ENCODE measurements at places on chromosomes 7 and 10.

DNA sequence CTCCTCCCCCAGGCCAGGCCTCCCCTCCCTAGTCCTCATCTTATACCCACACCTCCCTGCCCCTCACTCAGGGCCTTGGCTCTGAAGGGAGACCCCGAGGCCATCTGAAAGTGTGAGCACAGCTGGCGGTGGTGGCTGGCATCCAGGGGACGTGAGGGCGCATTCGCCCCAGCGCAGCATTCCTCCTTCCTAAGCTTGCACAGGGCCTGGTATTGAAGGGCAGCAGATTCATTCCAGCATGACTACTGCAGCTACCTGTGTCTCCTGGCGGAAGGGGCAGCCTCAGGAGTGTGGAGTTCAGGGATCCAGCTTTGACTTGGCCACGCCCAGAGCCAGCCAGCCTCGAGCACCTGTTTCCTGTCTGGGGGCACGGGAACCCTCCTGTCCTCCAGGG is 72.6 kb downstream of the PARP12 start:
- no peak for DNase-seq

DNA sequence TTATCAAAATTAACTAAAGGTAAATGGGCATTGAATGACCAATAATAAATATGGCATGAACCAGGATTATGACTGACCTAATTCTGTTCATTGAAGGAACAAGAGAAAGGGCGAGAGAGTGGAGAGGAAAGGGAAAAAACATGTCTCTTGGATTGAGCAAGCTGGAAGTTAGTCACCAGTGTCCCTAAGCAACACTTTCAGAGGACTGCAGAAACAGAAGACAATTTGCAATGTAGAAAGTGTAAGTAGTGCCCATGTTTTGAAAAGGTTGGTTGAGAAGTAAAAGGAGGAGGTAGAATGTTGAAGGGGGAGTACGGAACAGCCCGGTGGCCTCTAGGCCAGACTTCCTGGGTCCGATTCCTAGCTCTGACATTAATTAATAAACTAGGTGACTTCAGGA is 94.6 kb downstream of the FAS start:
- DNase-seq = no peak

GRCh38 chr10:128540781-128541761 is 414.8 kb upstream of the MKI67 start:
- DNase-seq = no peak

DNA sequence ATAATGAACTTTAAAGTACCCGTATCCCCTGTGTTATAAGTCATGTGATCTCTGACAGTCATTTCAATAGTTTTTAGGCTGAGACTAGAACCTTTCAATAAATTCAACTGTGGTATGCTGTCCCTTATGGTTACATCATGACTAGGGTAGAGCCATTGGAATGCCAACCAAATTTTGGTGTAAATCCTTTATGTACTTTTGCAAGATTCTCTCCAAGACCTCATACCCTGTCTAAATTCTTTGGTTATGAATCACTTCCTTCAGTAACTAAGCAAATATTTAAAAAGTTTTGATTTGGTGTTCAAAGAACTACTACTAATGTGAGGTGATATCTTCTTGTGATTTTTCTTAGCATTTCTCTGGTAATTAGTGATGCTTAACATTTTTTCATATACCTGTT is 20.8 kb upstream of the OR6B1 start:
- no peak for DNase-seq

- no peak for DNase-seq
Observed at GRCh38 chr7:105215182-105215581, 173.5 kb downstream of the SRPK2 start.

DNA sequence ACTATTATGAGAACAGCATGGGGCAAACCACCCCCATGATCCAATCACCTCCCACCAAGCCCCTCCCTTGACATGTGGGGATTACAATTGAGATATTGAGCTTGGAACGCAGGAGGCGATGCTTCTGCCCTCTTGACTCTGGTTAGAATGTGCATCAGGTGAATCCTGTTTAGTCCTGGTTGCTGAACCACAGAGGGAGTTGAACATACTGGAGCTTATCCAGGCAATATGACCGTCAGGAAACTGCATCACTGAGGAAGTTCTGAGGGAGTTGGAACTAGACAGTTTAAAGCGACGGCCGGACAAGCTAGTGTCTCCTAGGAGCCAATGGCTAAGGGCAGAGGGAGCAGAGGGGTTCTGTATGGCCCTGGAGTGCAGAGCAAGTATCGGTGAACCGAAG is 31.8 kb upstream of the GARS1 start:
- DNase-seq = no peak

Measured in stimulated activated CD4-positive, alpha-beta T cell treated with anti-CD3 and anti-CD28 coated beads, Interleukin-15, amount 100 ng/mL, for 1 hour (primary cell).